ENCODE measurements at places on chromosomes 7 and 10. TPM values are rescaled to one million over a fixed set of nuclear protein-coding genes. Genes with fewer than 3 reads are reported as not detected.

DNA sequence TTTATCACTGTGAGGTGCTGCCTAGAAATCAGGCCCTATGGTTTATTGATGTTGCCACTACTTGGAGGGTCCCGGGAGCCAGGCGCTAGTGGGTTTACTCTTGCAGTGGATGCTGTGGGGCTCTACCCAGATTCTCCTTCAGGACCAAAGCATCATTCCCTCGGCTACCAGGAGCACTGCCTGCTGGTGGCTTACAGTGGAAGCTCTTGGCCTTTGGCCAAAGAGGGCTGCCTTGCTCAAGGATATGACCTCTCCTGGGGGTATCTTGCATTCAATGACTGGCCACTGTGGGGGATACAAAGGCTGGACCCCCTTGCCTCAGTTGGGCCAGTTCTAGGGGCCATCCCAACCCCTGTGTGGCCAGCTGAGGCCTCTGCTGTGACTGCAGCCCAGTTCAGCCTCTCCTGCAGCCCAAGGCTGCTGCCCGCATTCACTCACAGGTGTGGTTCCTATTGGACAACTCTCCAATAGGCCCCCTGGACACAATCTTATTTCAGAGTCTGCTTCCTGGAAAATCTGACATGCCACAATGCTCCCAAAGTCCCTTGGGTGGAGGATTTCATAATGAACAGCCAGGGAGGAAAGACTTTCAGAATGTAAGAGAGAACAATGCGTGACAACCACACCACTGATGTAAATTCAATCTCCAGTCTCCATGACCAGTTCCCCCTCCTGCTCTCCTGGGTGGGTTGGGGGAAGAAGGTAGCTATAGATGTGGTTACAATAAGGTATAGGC is 196.3 kb downstream of the SNX10 start:
- H3K27ac ChIP-seq: no peak overlapping the region
- H3K36me3 ChIP-seq: no peaks in the 10 kb centered on the region
- H3K4me1 ChIP-seq: no peaks in the 10 kb centered on the region
- no peak for DNase-seq

CTAGE6 gene
- 0.99 TPM for total RNA-seq

DNA sequence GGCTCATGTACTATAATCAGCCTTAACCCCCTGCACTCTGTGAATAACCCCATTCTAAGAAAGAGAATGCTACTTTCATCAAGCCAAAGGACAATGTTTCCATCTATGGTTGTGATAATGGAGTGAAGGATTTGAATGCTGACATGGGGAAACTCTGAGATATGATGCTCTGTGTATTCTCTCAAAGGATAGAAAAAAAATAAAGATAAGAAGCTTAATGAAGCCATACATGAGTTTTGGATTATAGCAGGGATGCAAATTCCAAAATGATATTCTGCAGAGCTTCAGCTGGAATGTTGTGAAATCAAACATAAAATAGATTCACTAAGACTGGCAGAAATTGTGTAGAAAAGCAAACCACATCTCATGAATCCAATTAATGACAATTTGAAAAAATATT is 1074.1 kb downstream of the XPNPEP1 start:
- no peak overlapping the region for H3K4me3 ChIP-seq
- H3K27ac ChIP-seq: no peak overlapping the region
- no peaks in the 10 kb centered on the region for H3K36me3 ChIP-seq
- no peaks in the 10 kb centered on the region for H3K4me1 ChIP-seq
- DNase-seq: no peak

DNA sequence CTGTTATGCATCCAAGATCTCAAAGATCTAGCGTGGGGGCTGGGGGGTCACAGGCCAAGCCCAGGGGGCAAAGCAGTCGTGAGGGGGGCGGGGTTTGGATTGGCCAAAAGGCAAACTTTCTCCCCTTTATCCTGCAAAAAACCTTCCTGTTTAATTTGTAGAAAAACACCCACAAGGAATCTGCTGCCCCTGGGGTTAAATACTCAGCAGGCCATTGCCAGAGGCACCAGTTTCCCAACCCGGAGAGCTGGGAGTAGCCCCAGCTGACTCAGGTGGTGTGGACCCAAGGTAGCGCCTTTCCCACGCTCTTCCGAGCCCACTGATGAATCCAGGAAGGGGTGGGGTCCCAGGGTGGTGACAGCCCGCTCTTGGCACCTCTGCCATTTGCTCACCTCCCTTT is 21.4 kb downstream of the KCP start:
- H3K36me3 ChIP-seq: no peaks in the 10 kb centered on the region
- H3K27me3 ChIP-seq: peaks cover 14% of the 10 kb centered on the region
- H3K27ac ChIP-seq: no peak overlapping the region
- no peak for DNase-seq
- H3K4me3 ChIP-seq: no peak overlapping the region

GRCh38 chr7:94295850-94296249 is 98.8 kb upstream of the COL1A2 start:
- no peak overlapping the region for H3K27ac ChIP-seq
- H3K36me3 ChIP-seq: no peaks in the 10 kb centered on the region
- no peaks in the 10 kb centered on the region for H3K4me1 ChIP-seq

GRCh38 chr7:106219170-106219569 is 65.6 kb downstream of the NAMPT start:
- H3K36me3 ChIP-seq: no peaks in the 10 kb centered on the region
- H3K27ac ChIP-seq: no peak overlapping the region
- H3K27me3 ChIP-seq: no peaks in the 10 kb centered on the region
- DNase-seq: no peak

DNA sequence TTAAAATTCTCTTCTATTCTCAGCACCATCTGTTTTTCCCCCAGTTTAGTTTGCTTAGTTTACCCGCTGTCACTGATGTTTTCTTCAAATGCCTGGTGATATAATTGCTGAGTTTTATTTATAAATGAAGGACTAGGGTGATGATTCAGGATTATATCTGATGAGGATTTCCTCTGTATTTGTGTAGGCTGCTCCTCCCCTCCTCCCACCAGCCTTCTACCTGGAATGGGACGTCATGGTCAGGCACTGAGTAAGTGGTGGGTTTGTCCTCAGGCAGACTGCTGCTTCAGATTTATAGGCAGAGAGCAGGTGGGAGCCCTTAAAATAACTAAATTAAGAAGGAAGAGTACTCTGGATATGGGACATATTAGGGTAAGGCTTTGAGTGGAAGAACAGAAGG is 35.8 kb downstream of the PALS2 start:
- no peak overlapping the region for H3K4me3 ChIP-seq
- no peaks in the 10 kb centered on the region for H3K27me3 ChIP-seq
- H3K4me1 ChIP-seq: peaks cover 30% of the 10 kb centered on the region
- H3K36me3 ChIP-seq: peaks cover 7% of the 10 kb centered on the region
- no peak overlapping the region for H3K27ac ChIP-seq
- peak; percentile 9 for DNase-seq

- H3K36me3 ChIP-seq: no peaks in the 10 kb centered on the region
- H3K4me3 ChIP-seq: peak overlapping the region; percentile 69
- H3K27ac ChIP-seq: no peak overlapping the region
- DNase-seq: peak; percentile 6
- H3K4me1 ChIP-seq: peaks cover 10% of the 10 kb centered on the region
Observed at GRCh38 chr7:120273476-120273975, 551 bp downstream of the KCND2 start.

DNA sequence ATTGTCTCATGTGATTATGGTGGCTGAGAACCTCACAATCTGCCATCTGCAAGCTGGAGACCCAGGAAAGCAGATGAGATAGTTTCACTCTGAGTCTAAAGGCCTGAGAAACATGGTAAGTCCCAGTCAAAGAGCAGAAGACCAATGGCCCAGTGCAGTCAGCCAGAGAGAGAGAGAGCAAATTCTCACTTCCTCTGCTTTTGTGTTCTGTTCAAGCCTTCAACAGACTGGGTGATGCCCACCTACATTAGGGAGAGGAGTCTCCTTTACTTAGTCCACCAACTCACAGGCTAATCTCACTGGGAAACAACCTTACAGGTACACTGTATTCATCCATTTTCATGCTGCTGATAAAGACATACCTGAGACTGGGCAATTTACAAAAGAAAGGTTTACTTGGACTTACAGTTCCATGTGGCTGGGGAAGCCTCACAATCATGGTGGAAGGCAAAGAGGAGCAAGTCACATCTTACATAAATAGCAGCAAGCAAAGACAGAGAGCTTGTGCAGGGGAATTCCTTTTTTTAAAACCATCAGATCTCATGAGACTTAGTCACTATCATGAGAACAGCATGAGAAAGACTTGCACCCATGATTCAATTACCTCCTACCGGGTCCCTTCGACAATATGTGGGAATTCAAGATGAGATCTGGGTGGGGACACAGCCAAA is 4.7 kb upstream of the FRMPD2 start:
- no peak overlapping the region for H3K27ac ChIP-seq
- peaks cover 2% of the 10 kb centered on the region for H3K36me3 ChIP-seq
- H3K27me3 ChIP-seq: peaks cover 22% of the 10 kb centered on the region
- no peaks in the 10 kb centered on the region for H3K4me1 ChIP-seq

DNA sequence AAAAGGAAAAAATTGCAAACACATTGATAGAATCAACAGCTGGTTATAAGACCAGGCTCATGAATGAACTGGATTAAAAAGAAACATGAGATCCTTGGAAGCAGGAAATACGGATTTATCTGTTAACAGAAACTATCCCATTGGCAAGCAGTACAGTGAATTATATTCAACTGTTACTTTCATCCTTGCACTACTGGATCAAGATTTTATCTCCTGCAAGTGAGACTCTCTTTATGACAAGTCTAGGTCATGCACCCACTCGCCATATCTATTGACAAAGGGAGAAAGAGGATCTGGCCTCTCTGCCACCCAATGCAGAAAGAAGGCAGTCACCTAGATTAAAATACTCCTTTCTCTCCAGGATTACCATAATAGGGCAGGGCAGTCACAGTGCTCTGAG is 41.4 kb downstream of the CSTF2T start:
- DNase-seq: no peak
- no peak overlapping the region for H3K4me3 ChIP-seq
- H3K27me3 ChIP-seq: peaks cover 9% of the 10 kb centered on the region
- no peaks in the 10 kb centered on the region for H3K36me3 ChIP-seq

- no peak overlapping the region for H3K27ac ChIP-seq
- peaks cover 3% of the 10 kb centered on the region for H3K36me3 ChIP-seq
- H3K27me3 ChIP-seq: peaks cover 14% of the 10 kb centered on the region
- H3K4me1 ChIP-seq: no peaks in the 10 kb centered on the region
- H3K4me3 ChIP-seq: no peak overlapping the region
Observed at GRCh38 chr10:125709553-125710474, 9.7 kb upstream of the EDRF1 start.

GRCh38 chr10:107790271-107790670 is 625.8 kb upstream of the SORCS1 start:
- H3K36me3 ChIP-seq: no peaks in the 10 kb centered on the region
- no peak overlapping the region for H3K27ac ChIP-seq
- no peaks in the 10 kb centered on the region for H3K4me1 ChIP-seq
- no peak for DNase-seq
- H3K4me3 ChIP-seq: no peak overlapping the region
- no peaks in the 10 kb centered on the region for H3K27me3 ChIP-seq

- no peaks in the 10 kb centered on the region for H3K4me1 ChIP-seq
- H3K4me3 ChIP-seq: no peak overlapping the region
- H3K27ac ChIP-seq: no peak overlapping the region
- no peak for DNase-seq
- no peaks in the 10 kb centered on the region for H3K36me3 ChIP-seq
- no peaks in the 10 kb centered on the region for H3K27me3 ChIP-seq
Observed at GRCh38 chr7:151686016-151686766, 166.5 kb upstream of the RHEB start.

- no peak overlapping the region for H3K27ac ChIP-seq
- H3K36me3 ChIP-seq: no peaks in the 10 kb centered on the region
- H3K4me3 ChIP-seq: no peak overlapping the region
- H3K27me3 ChIP-seq: peaks cover 4% of the 10 kb centered on the region
- no peak for DNase-seq
Observed at GRCh38 chr7:26657686-26658388, 206.6 kb downstream of the SKAP2 start.

GRCh38 chr10:85124603-85125051 is 796.2 kb downstream of the CCSER2 start:
- H3K4me3 ChIP-seq: no peak overlapping the region
- no peaks in the 10 kb centered on the region for H3K4me1 ChIP-seq
- no peak overlapping the region for H3K27ac ChIP-seq
- H3K36me3 ChIP-seq: no peaks in the 10 kb centered on the region

- H3K4me3 ChIP-seq: peak overlapping the region; percentile 83
- H3K4me1 ChIP-seq: peaks cover 80% of the 10 kb centered on the region
- H3K27ac ChIP-seq: peak overlapping the region; percentile 71
- H3K27me3 ChIP-seq: no peaks in the 10 kb centered on the region
- peaks cover 13% of the 10 kb centered on the region for H3K36me3 ChIP-seq
Observed at GRCh38 chr10:6145166-6145987, 56.5 kb downstream of the RBM17 start.

- no peak overlapping the region for H3K4me3 ChIP-seq
- no peaks in the 10 kb centered on the region for H3K27me3 ChIP-seq
- DNase-seq: no peak
- H3K4me1 ChIP-seq: no peaks in the 10 kb centered on the region
Observed at GRCh38 chr10:84948644-84949043, 620.3 kb downstream of the CCSER2 start.

PON1 gene
- not detected for total RNA-seq

OR2F2 gene
- not detected for total RNA-seq
